ENCODE measurements at places on chromosomes 1 and 21.
A peak's percentile ranks its signal among the peaks of the same experiment; 100 is the strongest.

DNA sequence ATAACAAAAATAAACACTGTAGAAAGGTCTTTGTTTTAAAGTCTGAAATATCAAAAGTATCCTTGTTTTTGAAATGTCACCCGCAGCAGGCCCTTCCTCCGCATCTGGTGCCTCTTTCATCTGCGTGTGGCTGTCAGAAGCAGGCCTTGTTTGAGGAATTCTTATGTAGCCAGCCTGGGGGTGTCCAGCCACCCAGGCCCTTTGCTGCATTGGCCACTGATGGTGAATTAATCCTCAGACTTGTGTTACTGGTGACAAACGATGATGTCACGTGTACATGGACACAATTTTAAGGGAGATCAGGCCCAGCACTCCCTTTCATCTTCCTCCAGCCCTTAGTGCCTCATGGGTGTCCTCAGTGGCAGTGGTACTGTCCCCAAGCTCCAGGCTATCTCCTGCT, 208.0 kb upstream of the GALNT2 start:
- no peak for DNase-seq
- no peaks in the 10 kb centered on the region for H3K27me3 ChIP-seq
- peaks cover 6% of the 10 kb centered on the region for H3K4me1 ChIP-seq
- no peaks in the 10 kb centered on the region for H3K36me3 ChIP-seq

- no peak overlapping the region for H3K27ac ChIP-seq
- no peak overlapping the region for H3K4me3 ChIP-seq
These were observed 26.9 kb downstream of the EDARADD start for GRCh38 chr1:236421022-236421421.

DNA sequence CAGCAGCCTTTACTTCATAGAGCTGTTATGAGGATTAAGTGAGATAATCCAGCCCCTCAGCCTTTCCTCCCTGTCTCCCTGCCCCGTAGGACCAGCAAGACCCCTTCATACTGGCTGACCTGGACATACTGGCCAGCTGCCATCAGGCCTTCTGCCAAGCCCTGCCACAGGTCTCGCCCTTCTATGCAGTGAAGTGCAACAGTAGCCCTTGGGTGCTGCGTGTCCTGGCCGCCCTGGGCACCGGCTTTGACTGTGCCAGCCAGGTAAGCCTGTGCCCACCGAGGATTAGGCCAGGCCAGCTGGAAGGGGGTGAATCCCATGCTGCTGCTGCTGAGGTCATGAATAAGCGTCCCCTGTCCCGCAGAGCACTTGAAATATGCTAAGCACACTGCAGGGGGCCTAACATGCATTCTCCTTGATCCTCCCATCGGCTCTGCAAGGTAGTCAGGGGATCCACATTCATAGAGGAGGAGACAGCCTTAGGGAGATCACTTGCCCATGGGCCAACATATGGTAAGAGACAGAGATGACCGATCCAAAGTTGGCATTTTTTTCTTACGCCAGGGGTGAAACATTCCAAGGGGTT, 73.3 kb upstream of the TINAGL1 start:
- H3K27me3 ChIP-seq: no peaks in the 10 kb centered on the region
- H3K4me1 ChIP-seq: peaks cover 7% of the 10 kb centered on the region
- no peak overlapping the region for H3K27ac ChIP-seq
- DNase-seq: peak; percentile 78
- peak overlapping the region; percentile 42 for H3K4me3 ChIP-seq
- H3K36me3 ChIP-seq: no peaks in the 10 kb centered on the region

GRCh38 chr1:55280731-55281130, 65.6 kb upstream of the USP24 start:
- H3K27me3 ChIP-seq: no peaks in the 10 kb centered on the region
- DNase-seq: no peak
- no peak overlapping the region for H3K4me3 ChIP-seq
- no peak overlapping the region for H3K27ac ChIP-seq
- H3K4me1 ChIP-seq: no peaks in the 10 kb centered on the region

DNA sequence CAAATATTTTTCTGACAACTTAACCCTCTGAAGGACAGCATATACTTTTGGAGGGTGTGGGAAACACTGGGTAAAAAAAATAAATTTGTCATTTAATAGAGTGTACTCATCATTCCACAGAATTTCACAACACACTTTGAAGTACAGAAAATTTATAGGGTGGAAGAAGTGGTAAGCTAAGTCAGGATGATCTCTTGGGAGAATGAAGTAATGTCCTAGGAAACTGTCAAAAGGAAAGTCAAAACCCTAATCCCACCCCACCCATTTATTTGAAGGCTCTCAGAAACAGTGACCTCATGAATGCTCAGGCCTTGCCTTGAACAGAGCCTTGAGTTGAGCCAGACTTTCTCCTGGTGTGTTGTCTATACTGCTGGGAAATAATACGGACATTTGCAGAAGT, 7.3 kb upstream of the UAP1 start:
- H3K4me1 ChIP-seq: no peaks in the 10 kb centered on the region
- no peaks in the 10 kb centered on the region for H3K27me3 ChIP-seq
- no peak overlapping the region for H3K27ac ChIP-seq
- no peak overlapping the region for H3K4me3 ChIP-seq
- no peaks in the 10 kb centered on the region for H3K36me3 ChIP-seq

DNA sequence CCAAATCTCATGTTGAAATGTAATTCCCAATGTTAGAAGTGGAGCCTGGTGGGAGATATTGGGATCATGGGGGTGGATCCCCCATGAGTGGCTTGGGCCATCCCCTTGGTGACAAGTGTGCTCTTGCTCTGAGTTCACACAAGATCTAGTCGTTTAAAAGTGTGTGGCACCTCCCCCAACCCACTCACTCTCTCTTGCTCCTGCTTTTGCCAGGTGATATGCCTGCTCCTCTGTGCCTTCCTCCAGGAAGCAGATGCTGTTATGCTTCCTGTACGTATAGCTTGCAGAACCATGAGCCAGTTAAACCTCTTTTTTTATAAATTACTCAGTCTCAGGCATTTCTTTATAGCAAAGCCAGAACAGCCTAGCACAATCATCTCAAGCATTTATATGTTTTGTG, 23.0 kb upstream of the HSPA13 start:
- no peaks in the 10 kb centered on the region for H3K4me1 ChIP-seq
- no peaks in the 10 kb centered on the region for H3K27me3 ChIP-seq
- no peak for DNase-seq
- 0 out of 2 replicates have a peak, but pooled peaks cover 2% of the 10 kb centered on the region for H3K36me3 ChIP-seq
- H3K27ac ChIP-seq: no peak overlapping the region

DNA sequence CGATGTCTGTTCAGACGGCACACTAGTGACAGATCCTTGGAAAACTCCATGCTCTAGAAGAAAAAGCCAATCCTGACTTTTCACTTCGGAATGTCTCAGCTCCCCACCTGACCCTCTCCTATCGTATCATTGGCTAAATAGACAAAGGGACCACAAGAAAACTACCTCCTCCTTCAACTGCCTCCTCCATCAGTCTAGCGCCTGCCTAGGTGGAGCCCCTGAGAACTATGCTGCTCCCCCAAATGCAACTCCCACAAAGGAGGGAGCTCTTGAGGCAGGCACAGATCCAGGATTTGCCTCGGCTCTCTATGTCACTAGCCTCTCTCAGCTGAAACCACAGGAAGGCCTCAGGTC, 148.4 kb downstream of the TOMM20 start:
- H3K27me3 ChIP-seq: no peaks in the 10 kb centered on the region
- H3K36me3 ChIP-seq: no peaks in the 10 kb centered on the region
- H3K4me1 ChIP-seq: no peaks in the 10 kb centered on the region

- no peak overlapping the region for H3K4me3 ChIP-seq
- no peaks in the 10 kb centered on the region for H3K27me3 ChIP-seq
- peaks cover 9% of the 10 kb centered on the region for H3K4me1 ChIP-seq
These were observed 16.9 kb downstream of the CAPZB start for GRCh38 chr1:19468397-19468956.

GRCh38 chr1:240559781-240560180, 52.2 kb downstream of the GREM2 start:
- H3K27ac ChIP-seq: no peak overlapping the region
- no peaks in the 10 kb centered on the region for H3K36me3 ChIP-seq
- DNase-seq: no peak
- H3K4me3 ChIP-seq: no peak overlapping the region
- no peaks in the 10 kb centered on the region for H3K27me3 ChIP-seq

DNA sequence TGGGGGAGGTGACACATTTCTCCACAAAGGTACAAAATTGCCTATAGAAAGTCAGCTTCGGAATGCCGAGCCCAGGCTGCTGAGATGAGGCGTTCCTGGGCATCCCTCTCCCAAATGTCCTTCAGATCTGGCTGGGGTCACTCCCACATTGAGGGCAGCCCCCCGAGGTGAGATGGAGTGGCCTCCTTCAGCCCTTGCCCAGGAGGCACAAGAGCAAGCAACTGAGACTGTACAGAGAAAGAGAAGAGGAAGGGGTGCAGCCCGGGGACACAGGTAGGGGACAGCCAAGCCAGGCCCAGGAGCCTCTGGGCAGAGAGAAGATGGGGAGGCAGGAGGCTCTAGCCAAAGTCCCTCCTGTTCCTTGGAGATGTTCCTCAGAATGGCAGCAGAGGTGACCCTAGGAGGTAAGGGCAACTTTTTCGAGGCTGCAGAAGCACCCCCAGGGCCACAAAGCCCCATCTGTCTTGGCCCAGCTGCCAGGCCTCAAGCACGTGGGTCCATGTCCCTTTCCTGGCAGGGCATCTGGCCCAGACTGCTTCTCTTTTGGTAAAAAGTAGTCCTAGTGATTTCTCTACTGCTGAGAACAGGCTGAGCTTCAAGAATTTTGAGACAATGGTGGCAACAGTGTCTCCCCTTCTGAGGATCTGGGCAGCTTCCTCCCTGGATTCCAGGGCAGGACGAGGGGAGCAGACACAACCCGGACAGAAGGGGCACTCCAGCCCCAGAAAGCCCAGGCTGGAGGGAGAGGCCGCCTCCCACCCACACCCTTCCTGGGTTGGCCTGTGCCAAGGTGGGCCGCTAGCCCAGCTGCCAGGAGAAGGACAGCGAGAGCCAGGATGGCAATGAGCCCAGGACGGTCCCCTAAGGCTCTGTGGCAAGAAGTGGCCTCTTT, 68.0 kb downstream of the LRRN2 start:
- no peaks in the 10 kb centered on the region for H3K4me1 ChIP-seq
- H3K27ac ChIP-seq: no peak overlapping the region
- no peak overlapping the region for H3K4me3 ChIP-seq
- no peaks in the 10 kb centered on the region for H3K36me3 ChIP-seq
- H3K27me3 ChIP-seq: no peaks in the 10 kb centered on the region
- DNase-seq: no peak

GRCh38 chr1:211735208-211736170, 60.1 kb upstream of the NEK2 start:
- no peak overlapping the region for H3K4me3 ChIP-seq
- H3K36me3 ChIP-seq: no peaks in the 10 kb centered on the region
- H3K27me3 ChIP-seq: no peaks in the 10 kb centered on the region
- H3K4me1 ChIP-seq: no peaks in the 10 kb centered on the region
- DNase-seq: peak; percentile 44

GRCh38 chr1:66331658-66332547, 202.1 kb upstream of the SGIP1 start:
- peak overlapping the region; percentile 82 for H3K4me3 ChIP-seq
- H3K36me3 ChIP-seq: no peaks in the 10 kb centered on the region
- H3K27me3 ChIP-seq: no peaks in the 10 kb centered on the region
- H3K27ac ChIP-seq: no peak overlapping the region
- DNase-seq: peak; percentile 75

- H3K36me3 ChIP-seq: no peaks in the 10 kb centered on the region
- H3K27me3 ChIP-seq: no peaks in the 10 kb centered on the region
- H3K4me3 ChIP-seq: no peak overlapping the region
- no peak overlapping the region for H3K27ac ChIP-seq
These were observed 244.0 kb upstream of the DMRTA2 start for GRCh38 chr1:50667272-50667671.

GRCh38 chr21:46117586-46118315, 19.8 kb downstream of the COL6A2 start:
- H3K27me3 ChIP-seq: no peaks in the 10 kb centered on the region
- no peak overlapping the region for H3K27ac ChIP-seq
- peaks cover 32% of the 10 kb centered on the region for H3K36me3 ChIP-seq
- no peaks in the 10 kb centered on the region for H3K4me1 ChIP-seq
- peak; percentile 14 for DNase-seq
- H3K4me3 ChIP-seq: no peak overlapping the region

DNA sequence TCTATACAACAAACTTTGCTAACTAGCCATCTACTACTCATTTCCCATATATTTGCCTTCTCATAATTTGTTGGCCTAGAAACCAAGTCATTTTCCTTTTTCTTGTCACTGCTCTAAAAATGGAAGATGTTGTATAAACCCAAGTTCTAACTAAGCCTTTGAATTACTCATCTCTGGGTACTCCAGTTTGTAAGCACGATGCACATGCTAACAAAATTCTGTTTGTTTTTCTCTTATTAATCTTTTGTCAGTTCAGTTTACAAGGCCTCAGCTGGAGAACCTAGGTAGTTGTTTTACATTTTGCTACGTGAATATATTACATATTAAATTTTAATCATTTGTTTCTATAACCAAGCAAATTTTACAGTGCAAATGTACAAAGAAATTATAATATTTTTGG, 663.2 kb upstream of the RGS18 start:
- H3K27me3 ChIP-seq: no peaks in the 10 kb centered on the region
- no peak overlapping the region for H3K4me3 ChIP-seq
- no peak for DNase-seq
- no peak overlapping the region for H3K27ac ChIP-seq
- H3K4me1 ChIP-seq: no peaks in the 10 kb centered on the region

DNA sequence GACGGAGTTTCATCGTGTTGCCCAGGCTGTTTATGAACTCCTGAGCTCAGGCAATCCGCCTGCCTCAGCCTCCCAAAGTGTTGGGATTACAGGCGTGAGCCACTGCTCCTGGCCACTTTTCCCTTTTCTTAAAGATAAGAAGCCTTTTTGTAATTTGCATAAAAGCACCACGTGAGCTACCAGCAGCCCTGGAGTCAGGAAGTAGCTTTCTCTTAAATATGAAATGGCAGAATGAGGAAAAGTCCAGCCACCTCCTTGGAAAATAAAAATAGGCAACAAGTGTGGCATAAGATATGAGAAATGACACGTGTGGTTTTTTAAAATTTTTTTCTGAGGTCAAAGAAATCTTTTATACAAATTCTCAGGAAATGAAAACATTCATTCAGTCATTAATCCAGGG, 259.7 kb downstream of the DYRK1A start:
- H3K27me3 ChIP-seq: no peaks in the 10 kb centered on the region
- no peak overlapping the region for H3K4me3 ChIP-seq
- no peak overlapping the region for H3K27ac ChIP-seq
- H3K36me3 ChIP-seq: peaks cover 18% of the 10 kb centered on the region
- DNase-seq: no peak

DNA sequence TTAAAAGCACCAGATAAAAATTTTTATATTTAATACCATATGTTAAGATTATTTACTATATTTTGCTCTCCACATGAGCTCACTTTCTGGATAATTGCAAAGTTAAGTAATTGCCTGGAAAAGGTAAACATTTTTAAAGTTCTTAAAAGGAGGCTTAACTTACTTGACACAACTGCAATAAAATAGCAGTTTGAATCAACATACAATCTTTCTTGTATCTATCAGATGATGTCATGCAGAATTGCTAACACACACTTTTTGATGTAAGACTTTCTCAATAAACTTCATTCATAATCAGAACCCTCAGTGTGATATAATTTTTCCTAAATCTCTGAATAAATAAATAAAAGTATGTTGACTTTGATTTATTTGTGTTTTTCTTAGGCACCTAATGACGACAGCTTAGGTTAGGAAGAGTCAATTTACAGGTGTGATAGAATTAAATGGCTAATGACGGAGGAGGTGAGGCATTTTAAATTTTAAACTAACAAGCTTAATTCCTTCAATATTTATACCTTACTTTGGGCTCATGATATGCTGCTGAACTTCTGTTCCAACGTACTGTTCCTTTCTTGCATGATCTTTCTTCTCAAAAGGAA, 99.5 kb downstream of the LYPLAL1 start:
- no peaks in the 10 kb centered on the region for H3K27me3 ChIP-seq
- no peak for DNase-seq
- H3K4me1 ChIP-seq: no peaks in the 10 kb centered on the region
- H3K27ac ChIP-seq: no peak overlapping the region
- H3K4me3 ChIP-seq: no peak overlapping the region
- H3K36me3 ChIP-seq: no peaks in the 10 kb centered on the region

Measured in H9 (cell line).